Lung (tissue), 17 donors: ENCODE measurements at places on chromosomes 12 and 14. TPM values are rescaled to one million over a fixed set of nuclear protein-coding genes. Genes with fewer than 3 reads are reported as not detected.

Gene KRT83
- not detected for total RNA-seq

Gene KRT77
- total RNA-seq = not detected

Gene NEUROD4
- not detected for total RNA-seq

Gene SLC6A13
- 2.4 TPM for total RNA-seq

Gene BICDL1
- total RNA-seq = 5.2 TPM

Gene RBP5
- 1.9 TPM for total RNA-seq

Gene GALNT8
- 1.3 TPM for total RNA-seq

Gene POLR3B
- 11.4 TPM for total RNA-seq
